ENCODE measurements at places on chromosomes 11 and 22. TPM values are rescaled to one million over a fixed set of nuclear protein-coding genes. Genes with fewer than 3 reads are reported as not detected.
A peak's percentile ranks its signal among the peaks of the same experiment; 100 is the strongest.

- no peak for DNase-seq
- no peaks in the 10 kb centered on the region for H3K36me3 ChIP-seq
- H3K27ac ChIP-seq, result no peak overlapping the region
- no peak overlapping the region for H3K4me3 ChIP-seq
Measured at GRCh38 chr11:127568891-127569290, 568.3 kb upstream of the KIRREL3 start.

DNA sequence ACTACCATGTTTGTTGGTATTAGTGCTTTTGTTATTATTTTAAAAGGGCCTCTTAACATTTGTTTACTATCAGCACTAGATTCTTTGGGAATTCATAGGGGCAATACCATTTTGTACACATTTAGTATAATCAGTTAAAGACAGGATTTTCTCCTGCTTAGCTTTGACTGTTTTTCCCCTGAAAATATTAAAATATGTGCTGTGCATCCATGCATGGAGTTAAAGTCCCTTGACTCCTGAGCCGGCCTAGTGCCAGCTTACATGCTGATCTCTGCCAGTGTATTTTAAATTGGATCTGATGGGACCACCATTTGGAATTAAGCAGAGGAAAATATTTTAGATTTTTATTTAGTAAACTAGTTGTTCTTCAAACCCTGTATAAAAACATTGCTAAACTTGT, 161.4 kb downstream of the METTL15 start:
- H3K27ac ChIP-seq, result no peak overlapping the region
- peaks cover 18% of the 10 kb centered on the region for H3K36me3 ChIP-seq
- H3K4me1 ChIP-seq, result no peaks in the 10 kb centered on the region
- H3K27me3 ChIP-seq, result no peaks in the 10 kb centered on the region
- DNase-seq, result no peak

Gene ILK
- total RNA-seq, result 133 TPM

Gene TBX1
- total RNA-seq, result 5.9 TPM

GRCh38 chr11:72688929-72689328, 14.7 kb upstream of the PDE2A start:
- no peaks in the 10 kb centered on the region for H3K4me1 ChIP-seq
- H3K4me3 ChIP-seq, result no peak overlapping the region
- H3K27ac ChIP-seq, result no peak overlapping the region
- H3K36me3 ChIP-seq, result peaks cover 14% of the 10 kb centered on the region
- DNase-seq, result no peak
- no peaks in the 10 kb centered on the region for H3K27me3 ChIP-seq

GRCh38 chr22:24989541-24989951, 37.0 kb downstream of the KIAA1671 start:
- H3K27me3 ChIP-seq, result no peaks in the 10 kb centered on the region
- H3K4me3 ChIP-seq, result no peak overlapping the region
- H3K27ac ChIP-seq, result peak overlapping the region; percentile 30
- no peak for DNase-seq

All from progenitor cell of endocrine pancreas (in vitro differentiated cells).